ENCODE measurements at places on chromosomes 5 and 9.

DNA sequence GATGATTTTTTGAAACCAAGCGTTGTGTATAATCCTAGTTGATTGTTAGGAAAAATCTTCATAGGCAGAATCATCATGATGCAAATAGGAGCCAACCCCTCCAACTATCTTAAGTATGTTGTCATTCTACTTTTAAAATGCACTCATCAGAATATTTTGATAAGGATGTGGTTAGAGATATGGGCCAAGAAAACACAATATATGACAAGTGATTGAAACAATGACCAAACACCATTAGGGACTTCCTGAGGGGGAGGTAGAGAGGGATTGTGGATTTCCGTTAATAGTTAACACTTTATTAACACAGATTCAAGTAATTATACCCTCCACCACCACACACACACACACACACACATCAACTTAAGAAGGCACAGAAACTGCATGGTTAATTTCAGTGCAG, 143.3 kb downstream of the ARSB start:
- DNase-seq = no peak

DNA sequence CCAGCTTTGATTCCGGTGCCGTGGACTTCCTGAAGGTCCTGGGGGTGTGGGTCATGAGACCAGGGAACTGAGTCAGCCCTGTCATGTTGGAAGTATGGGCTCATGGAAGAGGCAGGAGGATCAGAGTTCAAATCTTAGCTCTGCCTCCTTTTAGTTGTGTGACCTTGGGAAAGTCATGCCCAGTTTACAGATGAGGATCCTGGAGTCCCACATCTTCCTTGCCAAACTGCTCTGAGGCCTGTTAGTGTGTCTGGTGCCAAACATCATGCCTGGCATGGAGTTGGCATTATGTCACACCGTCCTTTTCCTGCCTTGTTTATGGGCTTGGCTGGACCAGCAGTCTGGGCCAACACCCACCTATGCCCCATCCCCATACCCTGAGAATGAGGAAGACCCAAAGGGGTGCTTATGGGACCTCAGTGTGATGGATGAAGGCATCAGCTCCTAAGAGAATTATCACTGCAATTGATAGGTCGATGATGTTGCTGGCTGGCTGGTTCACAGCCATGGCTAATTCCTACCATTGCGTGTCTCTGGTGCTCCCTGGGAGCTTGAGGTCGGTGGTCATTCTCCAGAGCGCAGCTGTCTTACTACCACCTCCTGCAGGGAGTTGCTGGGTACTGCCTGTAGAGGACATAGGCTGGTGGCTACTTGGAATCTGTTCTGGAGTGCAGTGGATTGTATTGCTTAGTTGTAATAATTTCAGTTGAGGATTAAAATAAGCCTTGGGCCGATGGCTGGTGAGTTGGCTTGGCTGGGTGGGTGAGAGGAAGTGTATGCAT, 140.5 kb upstream of the PITX1 start:
- DNase-seq = no peak

GRCh38 chr5:44887722-44888121, 79.0 kb downstream of the MRPS30 start:
- no peak for DNase-seq

DNA sequence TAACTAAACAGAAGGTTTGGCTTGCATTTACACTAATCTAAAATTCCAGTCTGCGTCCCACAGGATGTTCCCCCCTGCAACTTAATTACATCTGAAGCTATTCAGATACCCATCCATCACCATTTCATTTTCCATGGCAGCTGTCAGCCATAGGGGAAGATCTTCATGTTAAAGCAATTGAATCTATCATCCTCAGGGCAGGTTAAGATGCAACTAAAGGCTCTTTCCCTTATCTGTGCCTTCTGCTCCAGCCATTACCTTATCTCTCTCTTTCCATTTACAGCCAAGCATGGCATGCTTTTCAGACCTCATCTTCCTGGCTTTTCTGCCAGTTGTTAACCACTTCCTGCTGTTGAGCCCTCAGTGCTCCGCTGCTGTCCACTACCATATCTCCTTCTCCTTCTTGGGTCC, 15.8 kb upstream of the HACD4 start:
- no peak for DNase-seq

GRCh38 chr9:98158071-98158831, 34.2 kb downstream of the CORO2A start:
- no peak for DNase-seq

DNA sequence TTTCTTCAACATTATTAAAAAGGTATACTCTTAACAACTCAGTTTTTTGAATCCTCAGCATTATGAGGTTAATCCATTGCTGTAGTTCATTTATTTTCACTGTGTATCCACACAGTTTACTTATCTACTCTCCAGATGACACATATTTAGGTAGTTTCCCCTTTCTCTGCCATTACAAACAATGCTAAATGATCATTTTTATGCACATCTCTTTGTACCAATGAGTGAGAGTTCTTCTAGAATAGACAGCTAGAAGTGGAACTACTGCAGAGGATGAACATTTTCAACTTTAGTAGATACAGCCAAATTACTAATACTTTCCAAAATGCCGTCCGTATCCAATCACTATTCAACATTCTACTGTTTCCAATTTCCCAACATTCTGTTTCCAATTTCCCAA, 11.5 kb downstream of the AFF4 start:
- DNase-seq = no peak

DNA sequence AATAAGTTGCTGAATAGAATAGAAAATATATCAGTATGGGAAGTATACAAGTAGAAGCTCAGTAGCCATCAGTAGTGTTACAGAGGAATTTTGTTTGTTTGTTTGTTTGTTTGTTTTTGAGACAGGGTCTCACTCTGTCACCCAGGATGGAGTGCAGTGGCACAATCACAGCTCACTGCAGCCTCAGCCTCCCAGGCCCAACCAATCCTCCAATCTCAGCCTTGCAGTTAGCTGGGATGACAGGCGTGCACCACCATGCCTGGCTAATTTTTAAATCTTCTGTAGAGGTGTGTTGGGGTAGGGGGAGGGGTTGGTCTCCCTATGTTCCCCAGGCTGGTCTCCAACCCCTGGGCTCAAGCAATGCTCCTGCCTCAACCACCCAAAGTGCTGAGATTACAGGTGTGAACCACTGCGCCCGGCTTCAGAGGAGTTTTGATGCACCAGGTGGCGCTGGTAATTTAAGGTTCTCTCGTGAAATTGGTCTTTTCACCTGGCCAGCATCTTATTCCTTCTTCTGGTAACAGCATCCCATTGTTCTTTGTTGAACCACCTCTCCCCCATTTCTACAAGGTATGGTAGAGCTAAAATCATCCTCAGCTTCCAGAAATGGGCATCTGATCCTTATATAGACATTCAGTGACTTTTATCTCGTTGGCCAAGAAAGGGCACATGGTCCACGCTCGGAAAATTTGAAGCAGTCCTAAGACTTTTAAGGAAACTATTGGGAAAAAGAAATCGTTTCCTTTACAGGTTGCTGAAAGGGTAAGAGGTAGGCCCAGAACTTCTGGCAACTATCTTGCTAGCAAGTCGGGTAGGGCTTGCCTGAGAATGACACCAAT, 157.1 kb downstream of the ARRDC3 start:
- peak; percentile 36 for DNase-seq

DNA sequence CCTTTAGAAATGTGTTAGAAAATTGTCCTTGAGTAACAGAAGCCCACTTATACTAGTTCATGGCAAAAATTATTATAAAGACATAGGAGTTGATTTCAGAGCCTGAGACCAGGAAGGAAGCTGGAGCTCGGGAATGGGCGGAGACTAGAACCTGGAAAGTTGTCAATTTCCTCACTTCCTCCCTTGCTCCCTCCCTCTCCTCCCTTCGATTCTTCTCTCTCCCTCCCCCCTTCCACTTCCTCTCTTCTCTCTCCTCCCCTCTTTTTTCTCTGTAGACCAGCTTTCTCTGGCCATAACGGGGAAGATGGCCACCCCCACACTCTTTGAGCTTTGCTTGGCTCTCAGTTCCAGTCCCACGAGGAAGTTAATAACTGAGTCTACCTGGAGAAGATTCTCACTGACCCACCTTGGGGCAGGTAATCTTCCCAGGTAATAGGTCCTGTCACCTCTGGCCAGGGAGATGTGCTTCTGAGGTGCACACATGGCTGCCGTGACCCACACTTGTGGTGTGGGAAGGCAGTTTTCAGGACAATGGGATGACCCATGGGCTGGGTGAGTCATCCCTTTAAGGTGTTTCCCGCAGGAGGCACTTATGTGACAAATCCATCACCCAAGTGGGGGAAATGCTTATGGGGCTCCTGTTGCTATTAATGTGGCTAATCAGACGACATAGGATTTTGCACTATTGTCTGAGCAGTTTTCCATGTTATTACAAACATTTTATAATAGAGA, 78.7 kb downstream of the HSPA4 start:
- DNase-seq = no peak

DNA sequence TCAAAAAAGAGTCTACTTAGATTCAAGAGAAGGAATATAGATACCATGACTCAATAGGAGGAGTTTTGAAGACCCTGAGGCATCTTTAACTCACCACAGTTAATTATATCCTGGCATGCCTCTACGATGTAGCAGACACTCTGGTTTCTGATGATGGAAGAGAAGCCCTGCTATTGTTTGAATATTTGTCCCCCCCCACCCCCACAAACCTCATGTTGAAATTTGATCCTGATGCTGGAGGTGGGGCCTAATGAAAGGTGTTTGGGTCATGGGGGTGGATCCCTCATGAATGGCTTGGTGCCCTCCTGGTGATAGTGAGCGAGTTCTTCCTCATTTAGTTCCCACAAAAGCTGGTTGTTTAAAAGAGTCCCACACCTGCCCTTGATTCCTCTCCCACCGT, 147.9 kb upstream of the TBCA start:
- no peak for DNase-seq

DNA sequence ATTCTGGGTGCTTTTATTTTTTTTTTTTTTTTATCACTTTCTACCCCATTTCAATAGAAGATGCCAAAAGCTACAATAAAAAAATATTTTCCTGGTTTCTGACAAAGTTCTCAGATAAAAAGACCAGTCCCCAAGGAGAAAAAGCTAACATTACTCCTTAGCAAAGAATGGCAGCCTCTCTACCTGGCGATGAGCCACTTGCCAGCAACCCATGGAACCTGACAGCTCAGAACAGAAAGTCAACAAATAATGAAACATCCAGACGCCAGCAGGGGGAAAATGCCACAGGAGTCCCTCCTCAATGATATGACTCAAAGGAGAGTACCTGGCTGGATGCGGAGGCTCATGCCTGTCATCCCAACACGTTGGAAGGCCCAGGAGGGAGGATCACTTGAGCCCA, 123.2 kb downstream of the MYO10 start:
- DNase-seq = no peak

DNA sequence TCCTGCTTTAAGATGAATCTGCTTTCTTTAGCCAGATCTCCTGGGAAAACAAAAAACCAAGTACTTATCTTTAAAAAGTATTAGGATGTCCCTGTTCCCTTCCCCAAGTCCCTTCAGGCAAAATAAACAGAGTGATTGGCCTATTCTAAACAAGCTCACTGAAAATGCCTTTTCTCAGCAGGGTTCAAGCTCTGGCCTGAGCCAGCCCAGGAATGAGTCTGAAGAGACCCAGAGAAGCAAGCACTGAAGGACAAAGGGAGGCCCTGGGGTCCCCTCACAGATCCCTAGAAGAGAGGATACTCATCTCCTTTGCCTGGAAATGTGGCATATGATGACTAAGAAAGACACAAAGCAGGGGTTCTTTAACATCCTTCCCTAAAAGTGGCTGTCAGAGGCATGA, 66.8 kb upstream of the MAP1B start:
- DNase-seq = no peak

GRCh38 chr5:131953969-131954368, 8.5 kb upstream of the MEIKIN start:
- no peak for DNase-seq

- no peak for DNase-seq
These were observed 8.9 kb upstream of the FBP1 start for GRCh38 chr9:94648185-94648584.

DNA sequence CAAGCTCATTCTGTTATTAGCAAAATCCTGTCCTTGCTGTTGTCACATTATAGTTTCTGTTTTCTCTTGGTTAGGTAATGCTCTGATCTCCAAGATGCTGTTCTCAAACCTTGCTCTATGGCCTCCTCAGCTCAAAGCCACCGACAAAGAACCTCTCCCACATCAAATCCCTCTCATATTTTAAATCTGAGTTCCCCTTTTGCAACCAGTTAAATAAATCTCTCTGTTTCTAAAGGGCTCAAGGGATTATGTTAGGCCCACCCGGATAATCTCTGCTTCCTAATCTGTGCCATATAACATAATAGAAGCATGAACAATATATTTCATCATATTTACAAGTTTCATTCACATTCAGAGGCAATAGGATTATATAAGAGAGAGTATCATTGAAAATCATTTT, 286.0 kb downstream of the CYLC2 start:
- no peak for DNase-seq
